ENCODE measurements at places on chromosomes 6 and 20.

DNA sequence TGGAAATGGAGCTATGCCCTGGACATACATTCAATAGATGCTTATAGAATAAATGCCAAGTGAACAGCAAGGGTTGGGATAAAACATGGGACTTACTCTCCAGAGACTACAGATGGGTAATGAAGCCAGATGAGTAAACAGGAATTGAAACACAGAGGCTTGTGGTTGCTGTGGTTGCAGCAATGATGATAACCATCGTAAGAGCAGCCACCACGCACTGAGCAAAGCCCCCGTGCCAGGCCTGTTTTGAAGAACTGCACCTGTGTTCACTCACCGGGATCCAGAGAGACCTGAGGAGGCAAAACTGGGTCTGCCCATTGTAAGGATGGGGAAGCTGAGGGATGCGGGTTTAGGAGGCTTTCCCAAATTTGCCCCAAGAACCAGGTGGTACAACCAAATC, 431.1 kb upstream of the CDH4 start:
- DNase-seq = no peak

DNA sequence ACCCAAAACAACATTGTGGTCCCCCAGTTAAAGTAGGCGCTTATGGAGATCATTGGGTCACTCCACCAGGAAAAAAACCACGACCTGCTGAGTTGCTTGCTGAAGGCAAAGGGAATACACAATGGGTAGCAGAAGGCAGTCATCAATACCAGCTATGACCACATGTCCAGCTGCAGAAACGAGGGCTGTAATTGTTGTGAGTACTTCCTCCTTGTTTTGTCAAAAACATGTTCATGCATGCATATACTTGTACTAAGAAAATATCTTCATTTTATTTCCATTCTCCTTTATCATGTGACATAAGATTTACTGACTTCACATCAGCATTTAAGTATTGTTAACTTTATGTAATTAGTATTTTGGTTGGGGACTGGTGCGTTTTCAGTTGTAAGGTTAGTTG, 16.9 kb downstream of the SERINC1 start:
- no peak for DNase-seq

- DNase-seq = no peak
Observed at GRCh38 chr6:111983193-111983592, 70.7 kb upstream of the CCN6 start.

DNA sequence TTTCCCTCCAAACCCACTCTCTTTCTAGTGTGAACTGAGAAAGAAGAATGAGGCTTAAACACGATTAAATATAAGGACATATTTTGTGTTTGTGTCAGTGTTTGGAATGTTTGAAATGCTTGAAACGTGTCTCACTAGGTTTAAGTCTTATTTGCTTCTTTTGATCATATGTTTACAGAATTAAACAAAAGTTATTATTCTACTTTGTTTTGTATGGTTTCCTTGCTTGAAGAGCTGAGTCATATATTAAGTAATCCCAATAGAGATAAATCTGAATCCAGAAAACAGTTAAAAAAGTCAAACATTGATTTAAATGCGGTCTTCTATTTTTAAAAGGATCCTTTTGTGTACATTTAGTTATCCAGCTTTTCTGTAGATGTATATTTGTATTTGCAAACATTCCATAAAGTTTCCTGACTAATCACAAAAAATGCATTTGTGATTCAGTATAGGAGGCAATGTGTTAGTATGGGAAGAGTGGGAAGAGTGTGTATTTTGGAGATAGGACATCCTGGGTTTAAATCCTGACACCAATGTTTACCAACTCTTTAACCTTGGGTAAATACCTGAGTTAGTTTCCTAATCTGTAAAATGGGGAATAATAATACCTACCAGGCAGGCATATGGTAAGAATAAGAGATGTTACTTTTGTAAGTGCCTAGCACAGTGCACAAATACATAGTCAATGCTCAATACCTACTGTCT, 72.9 kb downstream of the TSBP1 start:
- no peak for DNase-seq

DNA sequence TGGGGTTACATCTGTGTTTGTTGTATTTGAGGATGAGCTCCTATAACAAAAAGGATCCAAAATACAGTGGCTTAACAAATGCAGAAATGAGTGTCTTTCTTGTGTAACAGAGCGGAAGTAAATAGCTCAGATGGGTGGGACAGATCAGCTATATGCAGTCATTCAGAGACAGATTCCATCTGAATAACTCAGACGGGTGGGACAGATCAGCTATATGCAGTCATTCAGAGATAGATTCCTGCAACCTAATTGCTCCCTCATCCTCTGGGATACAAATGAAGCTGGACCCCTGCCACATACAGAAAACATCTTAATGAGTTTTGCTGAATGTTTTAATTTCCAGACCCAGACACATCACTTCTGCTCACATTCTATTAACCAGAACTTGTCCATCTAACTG, 332.3 kb downstream of the BCKDHB start:
- DNase-seq = no peak

DNA sequence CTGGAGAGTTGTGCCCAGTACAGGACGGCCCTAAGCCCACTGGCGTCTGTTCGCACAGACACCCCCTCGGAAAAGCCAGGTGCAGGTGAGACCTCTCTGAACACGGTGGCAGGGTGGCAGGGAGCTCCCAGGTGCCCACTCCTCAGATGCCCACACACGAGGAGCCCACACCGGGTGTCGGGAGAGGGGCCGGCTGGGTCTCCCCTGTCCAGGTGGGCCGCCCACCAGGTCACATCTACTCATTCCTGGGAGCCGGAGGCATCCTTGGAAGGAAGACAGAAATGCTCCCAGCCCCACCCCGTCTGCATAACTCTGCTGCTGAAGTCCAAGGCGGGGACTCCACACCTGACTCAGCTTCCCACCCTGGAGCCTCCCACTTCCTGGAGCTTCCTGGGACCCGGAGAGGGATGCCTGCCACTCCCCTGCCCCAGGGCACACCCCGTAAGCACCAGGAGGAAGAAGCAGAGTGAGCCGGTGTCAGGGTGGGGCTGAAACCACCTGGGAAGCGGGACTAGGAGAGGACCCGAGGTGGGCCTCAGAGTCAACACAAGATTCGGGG, 2.5 kb downstream of the SRMS start:
- no peak for DNase-seq

- no peak for DNase-seq
Observed at GRCh38 chr6:130282234-130282995, 59.7 kb upstream of the SAMD3 start.

- no peak for DNase-seq
Observed at GRCh38 chr20:1462834-1463233, 3.8 kb downstream of the NSFL1C start.

- no peak for DNase-seq
Observed at GRCh38 chr6:166365221-166365620, 17.5 kb downstream of the MPC1 start.

GRCh38 chr6:109493865-109494264, 10.8 kb upstream of the ZBTB24 start:
- DNase-seq = no peak

GRCh38 chr6:89640804-89641203, 2.3 kb upstream of the LYRM2 start:
- DNase-seq = no peak

GRCh38 chr6:105851113-105851580, 235.0 kb upstream of the PRDM1 start:
- no peak for DNase-seq

- no peak for DNase-seq
Observed at GRCh38 chr6:168916576-168917211, 337.0 kb downstream of the THBS2 start.

DNA sequence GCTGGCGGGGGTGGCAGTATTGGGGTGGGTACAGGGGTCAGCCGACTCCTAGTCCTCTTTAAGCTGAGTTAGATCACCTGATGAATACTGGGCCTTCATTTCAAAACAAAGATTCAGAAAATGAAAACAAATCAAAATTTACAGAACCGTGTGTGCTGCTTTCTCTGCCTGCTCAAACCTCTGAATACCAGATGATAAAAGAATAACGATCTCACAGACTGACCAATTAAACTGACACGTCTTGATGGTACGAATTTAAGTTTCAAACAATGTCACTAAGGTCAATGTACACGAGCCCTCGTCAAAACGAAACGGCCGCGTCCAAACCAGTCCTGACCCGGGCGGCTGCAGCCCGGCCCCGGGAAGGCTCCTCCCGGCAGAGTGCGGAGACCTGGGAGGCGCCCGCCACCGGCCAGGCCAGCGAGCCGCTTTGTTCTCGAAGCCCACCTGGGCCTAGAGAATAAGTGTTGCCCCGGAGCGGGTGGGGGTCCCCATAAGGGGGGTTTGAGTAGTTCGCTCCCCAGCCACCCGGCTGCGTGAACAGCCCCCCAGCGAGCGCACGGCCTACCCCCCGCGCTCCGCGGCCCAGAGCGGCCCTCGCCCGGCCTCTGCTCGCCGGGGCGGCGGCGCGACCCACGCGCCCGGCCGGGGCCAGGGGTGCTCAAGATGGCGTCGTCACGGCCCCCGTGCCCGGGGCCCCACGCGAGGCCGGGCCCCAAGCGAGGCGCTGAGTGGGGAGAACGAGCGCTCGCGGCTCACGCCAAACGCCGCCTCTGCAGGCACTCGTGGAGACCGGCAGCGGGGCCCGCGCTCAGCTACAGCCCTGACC, 728 bp downstream of the PSMA7 start:
- DNase-seq = no peak

GRCh38 chr6:85058806-85059205, 294.4 kb upstream of the TBX18 start:
- no peak for DNase-seq

- DNase-seq = no peak
Observed at GRCh38 chr20:25496968-25497401, 88.3 kb downstream of the NINL start.

DNA sequence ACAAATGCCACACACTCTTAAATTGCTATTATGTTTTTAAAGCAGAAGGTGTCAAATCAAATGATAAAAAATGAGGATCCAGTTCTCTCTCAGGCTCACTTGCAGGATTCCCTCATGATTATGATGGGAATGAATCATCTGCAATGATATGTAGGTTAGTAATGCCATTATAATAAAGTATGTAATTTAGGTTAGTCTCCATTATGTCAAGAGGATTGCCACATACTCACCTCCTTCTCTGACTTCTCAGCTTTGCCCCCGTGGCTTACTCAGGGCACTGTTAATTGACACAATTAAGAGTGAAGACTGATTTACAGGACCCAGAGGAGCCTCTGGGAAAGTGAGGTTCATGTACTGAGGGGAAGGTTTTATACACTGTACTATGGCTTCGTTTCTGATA, 591.7 kb upstream of the NRSN1 start:
- no peak for DNase-seq

DNA sequence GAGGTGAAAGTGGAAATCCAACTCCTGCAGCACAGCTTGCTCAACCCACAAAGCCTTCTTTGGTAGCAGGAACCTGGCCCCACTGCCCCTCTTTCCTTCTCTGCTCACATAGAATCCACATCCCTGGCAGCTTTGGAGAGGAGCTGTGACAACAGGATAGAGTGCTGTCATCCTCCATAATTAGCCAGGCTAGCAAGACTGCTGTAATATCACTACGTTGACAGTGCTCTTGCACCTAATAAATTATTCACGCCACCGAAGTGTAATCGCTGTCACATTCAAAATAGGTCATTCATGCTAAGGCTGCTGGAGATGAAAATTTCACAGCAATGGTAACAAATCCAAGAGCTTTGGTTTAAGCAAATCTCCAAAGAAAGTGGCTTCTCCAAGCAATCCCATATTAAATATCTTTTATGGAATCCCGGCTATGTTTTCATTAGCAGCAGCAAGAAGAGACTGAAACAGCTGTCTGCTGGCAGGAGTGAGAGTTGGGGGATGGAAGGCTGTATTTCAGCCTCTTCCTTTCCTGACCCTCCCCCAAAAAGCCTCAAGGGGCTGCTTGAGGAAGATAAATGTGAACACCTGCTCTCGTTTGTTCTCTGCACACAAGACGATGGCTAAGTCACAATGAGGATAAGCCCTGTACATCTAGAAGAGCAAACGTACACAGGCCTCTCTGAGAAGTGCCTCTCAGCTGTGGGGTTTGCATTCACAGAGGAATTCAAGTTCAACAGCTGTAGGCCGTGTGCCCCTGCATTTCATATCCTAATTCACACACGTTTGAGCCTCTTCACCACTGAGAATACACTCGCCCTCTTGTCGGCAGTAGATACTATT, 16.5 kb downstream of the RIPOR2 start:
- DNase-seq = no peak

DNA sequence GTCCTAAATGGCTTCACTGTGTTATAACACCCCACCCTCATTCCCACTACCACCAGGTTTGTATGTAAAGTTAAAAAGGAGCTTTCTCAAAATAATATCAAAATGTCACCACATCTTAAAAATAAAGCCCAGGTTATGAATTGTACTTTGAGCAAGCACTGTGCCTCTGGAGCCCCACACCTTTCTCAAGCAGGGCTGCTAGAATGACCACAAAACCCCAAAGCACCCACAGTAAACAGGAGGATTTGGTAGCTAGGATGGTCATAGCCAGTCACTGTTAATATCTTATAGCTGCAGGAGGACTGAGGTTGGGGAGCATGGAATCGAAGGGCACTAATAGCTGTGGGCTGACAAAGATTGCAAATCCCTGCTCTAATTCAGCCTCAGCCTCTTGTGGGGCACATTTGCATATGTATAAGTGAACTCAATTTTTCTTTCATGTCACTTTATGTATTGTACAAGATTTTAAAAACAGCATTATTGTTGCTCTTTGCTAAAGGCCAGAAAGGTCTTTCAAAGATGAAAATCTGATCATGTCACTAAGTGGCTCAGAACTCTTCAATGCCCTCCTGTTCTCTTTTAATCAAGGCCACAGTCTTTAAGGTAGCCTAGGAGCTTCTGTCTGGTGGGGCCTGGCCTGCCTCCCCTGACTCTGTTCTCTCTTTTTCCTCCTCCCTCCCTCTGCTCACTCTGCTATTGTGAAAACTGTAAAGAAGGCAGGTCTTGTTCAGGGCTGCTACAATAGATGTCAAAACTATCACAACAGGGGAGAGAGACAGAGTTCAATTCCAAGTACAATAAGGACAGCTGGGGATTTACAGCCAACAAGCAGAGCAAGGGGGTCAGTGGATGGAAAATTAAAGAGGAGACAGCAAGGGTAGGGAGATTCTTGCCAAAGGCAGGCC, 101.6 kb downstream of the TMEM200A start:
- no peak for DNase-seq

GRCh38 chr6:75220357-75220756, 14.5 kb upstream of the COL12A1 start:
- DNase-seq = no peak

- no peak for DNase-seq
Observed at GRCh38 chr6:17923401-17923863, 64.0 kb downstream of the KIF13A start.

DNA sequence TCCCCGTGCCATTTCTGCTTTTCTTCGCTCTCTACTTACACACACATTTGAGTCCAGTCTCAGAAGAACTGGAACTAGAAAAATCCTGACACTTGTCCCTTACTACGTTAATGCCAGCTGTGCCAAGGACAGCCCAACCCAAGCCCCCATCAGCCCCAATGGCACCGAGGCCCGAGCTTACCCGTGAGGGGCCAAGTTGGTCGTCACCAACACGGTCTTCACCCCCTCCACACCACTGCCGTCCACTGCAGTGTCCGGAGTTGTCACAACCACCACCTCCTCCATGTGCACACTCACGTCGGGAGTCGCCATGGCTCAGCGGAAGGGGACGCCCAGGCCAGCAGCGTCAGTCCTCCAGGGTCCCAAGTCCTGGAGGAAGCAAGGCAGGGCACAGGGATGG, 7.8 kb downstream of the GMEB2 start:
- DNase-seq = no peak
